Epithelial cell of esophagus (primary cell): ENCODE measurements at places on chromosomes 3 and 15.

DNA sequence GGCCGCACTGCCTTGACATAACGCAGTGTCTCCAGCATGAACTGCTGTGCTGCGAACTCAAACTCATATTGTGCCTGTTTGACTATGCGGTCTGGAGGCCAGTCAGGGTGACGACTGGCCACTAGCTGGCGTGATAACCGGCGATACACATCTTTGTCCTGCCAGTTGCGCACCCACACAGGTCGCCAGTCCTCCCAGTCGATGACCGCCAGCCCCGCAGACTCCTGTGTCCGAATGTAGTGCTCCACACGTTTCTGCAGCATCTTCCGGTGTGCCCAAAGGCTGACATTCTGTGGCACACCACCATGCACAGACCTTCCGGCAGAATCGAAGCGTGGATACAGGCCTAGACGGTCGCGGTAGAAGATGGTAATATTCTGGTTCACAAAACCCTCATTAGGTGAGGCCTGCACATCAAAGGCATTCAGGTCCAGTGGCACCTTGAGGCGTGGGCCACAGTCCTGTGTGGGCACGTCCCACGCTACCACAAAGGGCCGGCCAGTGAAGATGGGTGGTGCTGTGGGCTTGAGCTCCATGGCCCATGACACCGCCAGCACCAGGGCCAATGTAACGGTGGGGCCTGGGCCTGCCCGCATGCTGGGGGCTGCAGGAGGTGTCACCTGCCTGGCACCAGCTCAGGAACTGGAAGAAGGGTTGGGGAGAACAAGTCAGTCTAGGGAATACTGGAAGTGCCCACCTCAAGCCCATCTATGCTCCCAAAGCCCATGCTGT lies 2.5 kb downstream of the HYAL2 start:
- DNase-seq = no peak

- no peak for DNase-seq
Measured at GRCh38 chr3:102233881-102234280, 200.9 kb upstream of the ZPLD1 start.

DNA sequence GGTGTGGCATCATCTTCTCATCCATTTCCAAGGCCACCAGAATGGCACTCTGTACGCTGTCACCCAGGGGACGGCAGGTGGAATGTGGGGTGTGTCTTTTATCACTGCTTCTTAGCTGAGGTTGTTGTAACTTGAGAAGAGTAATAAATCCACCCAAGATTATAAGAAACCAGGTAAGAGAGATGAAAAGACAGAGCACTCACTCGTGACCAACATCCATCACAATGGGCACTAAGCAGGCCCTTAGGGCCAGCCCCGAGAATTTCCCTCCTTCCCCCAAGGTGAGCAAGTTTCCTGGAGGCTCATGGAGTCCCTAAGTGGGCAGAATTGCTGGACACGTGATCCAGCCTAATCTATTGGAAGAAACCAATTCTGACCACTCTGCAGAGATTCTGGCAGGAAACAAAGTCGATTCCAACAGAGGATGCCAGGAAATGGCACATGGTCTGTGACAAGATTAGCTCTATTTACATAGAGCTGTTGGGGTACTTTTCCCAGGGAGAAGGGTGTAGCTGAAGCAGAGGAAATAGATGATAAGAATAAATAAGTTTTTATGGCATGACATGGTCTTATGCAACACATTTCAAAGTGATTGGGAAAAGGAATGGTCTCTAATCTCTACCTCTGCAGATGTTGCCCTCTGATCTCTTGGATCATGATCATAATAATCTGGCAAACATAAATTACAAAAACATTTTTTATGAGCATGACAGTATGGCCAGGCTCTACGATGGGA lies 22.5 kb downstream of the SLC6A20 start:
- no peak for DNase-seq

GRCh38 chr15:40744815-40745152 lies 10.3 kb downstream of the RMDN3 start:
- no peak for DNase-seq

- DNase-seq = no peak
Measured at GRCh38 chr15:50813865-50814264, 48.4 kb upstream of the SPPL2A start.

- no peak for DNase-seq
Measured at GRCh38 chr15:101176625-101177024, 75.2 kb downstream of the CHSY1 start.

DNA sequence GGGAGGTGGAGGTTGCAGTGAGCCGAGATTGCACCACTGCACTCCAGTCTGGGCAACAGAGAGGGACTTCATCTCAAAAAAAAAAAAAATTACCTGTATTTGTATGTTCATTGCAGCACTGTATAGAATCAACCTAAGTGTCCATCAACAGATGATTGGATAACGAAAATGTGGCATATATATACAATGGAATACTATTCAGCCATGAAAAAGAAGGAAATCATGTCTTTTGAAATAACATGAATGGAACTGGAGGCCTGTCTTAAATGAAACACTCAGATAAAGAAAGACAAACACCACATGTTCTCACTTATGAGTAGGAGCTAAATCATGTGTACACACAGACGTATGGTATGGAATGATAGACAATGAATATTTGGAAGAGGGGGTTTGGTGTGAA lies 59.4 kb upstream of the MEF2A start:
- no peak for DNase-seq

DNA sequence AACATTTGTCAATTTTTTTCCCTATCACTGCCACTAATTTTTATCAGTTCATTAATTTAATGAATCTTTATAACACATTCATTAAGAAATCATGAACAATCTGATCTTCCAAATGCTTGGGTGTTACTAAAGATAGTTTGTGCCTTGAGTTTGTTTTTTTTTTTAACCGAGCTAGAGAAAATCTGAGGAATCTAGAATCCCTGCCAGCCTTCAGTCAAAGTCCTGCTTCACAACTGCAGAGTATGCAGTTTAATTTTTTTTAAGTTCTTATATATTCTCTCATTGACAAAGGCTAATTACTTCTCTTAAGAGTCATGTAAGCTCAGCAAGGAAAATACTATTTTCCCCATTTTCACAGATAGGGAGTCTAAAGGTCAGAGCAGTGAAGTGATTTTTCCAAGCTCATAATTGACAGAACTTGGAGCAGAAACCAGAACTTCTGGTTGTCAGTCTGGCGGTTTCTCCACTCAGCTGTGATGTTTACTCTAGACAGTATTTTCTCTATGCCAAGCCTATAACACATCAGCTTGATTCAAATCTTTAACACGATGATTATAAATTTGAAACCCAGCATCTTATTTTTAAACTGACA lies 55.7 kb downstream of the TNIK start:
- DNase-seq = peak; percentile 14

DNA sequence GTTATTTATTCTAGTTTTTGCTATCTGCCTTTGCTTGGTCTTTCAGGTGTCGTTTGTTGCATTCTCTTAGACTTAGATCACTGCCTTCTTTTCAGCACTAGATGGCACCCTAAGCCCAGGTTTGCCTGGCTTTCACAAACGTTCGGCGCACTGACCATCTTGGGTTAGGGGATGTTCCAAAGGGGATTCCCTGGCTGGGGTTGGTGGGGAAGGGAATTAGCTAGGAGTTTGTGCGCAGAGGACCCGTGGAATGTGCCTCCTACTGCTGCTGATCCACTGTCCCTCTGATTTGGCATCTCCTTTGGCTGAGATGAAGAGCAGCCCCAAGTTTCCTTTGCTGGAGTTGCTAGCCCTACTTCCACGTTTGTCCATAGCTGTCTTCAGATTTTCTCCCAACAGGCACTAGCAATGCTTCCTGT lies 33.9 kb downstream of the PFN2 start:
- peak; percentile 59 for DNase-seq

GRCh38 chr15:78928616-78929093 lies 16.2 kb downstream of the CTSH start:
- no peak for DNase-seq

- no peak for DNase-seq
Measured at GRCh38 chr3:155026999-155027591, 53.0 kb upstream of the MME start.
